ENCODE measurements at places on chromosomes 16 and 17.

GRCh38 chr17:1142561-1142971, 37.2 kb downstream of the ABR start:
- no peak for DNase-seq

DNA sequence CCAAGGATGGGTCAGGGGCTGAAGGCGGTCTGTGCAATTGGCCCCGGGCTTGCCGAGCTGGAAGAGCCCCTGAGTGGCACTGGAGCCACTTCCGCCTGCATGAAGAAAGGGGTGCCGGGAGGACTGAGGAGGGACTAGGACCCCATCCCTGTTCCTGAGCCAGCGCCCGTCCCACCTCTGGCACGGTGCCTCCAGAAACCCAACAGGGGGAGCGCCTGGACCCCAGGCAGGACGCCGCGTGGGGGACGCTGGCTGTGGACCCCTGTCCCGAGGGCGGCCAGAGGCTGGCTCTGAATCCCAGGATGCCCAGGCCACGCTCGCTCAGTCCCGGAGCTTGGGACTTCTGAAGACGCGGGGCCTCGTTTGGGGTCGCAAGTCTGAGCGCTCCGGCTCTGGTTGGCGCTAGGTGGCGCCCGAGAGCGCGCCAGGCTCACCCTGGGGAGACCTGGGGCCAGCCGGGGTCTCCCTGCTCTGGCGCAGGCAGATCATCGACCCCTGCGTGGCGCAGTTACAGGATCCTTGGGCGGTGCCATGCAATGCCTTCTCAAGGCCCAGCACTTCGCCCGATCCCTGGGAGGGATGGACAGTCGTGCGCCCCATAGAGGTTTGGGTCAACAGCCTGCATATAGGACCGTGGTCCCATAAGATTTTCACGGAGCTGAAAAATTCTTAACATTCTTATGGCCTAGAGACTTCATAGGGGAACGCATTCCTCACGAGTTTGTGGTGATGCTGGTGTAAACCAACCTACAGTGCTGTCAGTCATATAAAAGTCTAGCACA, 58.5 kb upstream of the CREBBP start:
- DNase-seq = no peak

DNA sequence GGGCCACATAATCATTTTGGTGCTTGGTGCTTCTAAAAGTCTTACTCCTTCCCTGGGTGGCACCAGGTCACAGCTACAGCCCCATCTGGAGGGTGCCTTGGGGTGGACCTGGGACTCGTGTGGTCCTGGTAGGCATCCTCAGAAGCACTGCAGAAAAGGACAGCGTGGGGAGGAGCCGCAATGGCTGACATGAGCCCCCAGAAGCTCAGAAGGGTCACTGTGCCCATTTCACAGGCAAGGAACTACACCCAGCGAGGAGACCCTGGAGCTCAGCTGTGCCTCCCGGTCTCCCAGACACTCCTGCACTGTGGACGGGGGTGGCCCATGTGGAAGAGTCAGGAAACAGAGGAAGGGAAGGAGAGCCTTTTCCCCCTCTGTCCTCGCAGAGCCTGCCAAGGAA, 26.4 kb downstream of the C17orf100 start:
- no peak for DNase-seq

GRCh38 chr17:7046127-7046724, 2.3 kb upstream of the SLC16A11 start:
- DNase-seq = peak; percentile 73

DNA sequence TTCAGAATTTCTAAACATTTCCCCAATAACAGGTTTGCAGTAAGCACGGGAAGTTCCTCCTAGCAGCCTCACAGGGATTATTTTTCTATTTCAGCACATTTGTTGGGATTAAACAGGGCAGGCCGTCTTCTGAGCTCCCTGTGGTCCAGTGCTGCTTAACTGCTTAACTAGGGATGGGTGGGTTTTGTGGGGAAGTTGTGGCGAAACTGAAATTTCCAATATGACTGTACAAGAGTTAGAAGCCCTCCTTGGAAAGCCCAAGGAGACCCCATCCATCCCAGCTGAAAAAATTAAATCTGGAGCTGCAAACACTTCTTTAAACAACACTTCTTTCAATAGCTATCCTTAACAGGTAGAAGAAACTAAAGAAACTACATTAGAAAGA, 22.2 kb downstream of the FAM117A start:
- DNase-seq = no peak

GRCh38 chr16:84999200-84999599, 12.1 kb downstream of the ZDHHC7 start:
- DNase-seq = no peak

GRCh38 chr17:38592487-38592886, 13.3 kb downstream of the SRCIN1 start:
- DNase-seq = no peak

- no peak for DNase-seq
Measured at GRCh38 chr16:13945744-13946485, 26.0 kb downstream of the ERCC4 start.

DNA sequence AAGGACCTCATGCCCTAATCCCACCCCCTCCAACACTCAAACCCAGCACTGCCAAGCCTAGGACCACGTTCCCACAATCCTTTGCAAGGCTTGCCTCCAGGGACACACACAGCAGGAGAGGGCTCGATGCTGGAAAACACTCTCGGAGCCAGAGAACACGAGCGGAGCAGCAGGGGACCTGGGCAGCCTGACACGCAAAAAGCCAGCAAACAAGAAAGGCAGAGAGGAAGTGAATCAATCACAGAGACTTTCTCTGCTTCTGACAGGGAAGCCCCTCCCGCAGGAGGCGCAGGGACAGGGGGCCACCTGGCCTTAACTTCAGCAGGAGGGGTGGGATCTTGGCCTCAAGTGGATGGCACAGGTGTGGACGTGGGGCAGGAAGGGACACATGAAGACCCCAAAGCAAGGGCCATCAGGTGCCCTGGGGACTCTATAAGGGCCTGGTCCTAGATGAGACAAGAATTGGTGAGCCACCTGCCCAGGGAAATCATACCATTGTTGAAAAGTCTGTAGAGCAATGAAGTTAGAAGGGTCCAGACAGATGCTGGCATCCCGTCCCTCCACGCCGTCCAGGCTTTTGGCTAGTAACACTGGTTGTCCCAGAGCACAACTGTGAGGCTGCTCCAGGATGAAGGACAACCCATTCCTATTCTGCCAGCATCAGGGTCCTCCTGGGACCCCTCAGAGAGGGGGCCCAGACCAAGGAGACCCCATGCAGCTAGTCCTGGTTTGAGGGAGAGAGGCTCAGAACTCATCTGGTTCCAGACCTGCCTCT, 2.2 kb downstream of the SDK2 start:
- no peak for DNase-seq

DNA sequence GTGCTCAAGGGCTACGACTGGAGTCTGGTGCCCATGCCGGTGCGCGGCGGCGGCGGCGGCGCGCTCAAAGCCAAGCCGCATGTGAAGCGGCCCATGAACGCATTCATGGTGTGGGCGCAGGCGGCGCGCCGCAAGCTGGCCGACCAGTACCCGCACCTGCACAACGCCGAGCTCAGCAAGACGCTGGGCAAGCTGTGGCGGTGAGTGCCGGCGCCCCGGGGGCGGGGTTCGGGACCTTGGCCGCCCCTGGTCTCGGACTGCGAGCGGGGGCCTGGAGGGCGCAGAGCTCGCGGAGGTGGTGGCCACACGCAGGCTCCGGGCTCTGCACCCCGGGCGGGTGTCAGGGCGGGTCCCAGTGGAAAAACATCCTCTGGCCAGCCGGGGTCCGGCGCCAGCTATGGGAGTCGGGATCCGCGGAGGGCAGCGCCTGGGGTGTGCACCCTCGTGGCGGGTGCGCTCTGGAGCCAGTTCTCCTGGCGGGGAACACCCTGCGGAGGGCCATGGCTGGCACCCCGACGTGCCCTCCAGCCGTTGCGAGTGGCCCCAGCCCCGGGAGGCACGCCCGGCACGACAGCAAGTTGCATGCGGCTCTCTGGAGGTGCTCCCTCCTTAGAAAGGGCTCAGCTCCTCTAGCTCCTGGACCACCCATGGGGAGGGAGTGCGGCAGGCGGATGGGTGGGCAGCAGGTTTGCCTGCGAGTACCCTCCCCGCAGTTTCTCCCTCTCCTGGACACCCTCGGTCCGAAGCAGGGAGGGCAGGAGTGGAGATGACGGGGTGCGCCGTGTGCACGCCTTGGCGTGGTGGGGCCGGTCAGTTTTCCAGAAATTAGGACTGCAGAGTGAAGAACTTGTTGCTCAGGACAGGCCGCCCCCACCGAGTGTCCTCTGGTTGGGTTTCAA, 824 bp downstream of the SOX8 start:
- DNase-seq = no peak

DNA sequence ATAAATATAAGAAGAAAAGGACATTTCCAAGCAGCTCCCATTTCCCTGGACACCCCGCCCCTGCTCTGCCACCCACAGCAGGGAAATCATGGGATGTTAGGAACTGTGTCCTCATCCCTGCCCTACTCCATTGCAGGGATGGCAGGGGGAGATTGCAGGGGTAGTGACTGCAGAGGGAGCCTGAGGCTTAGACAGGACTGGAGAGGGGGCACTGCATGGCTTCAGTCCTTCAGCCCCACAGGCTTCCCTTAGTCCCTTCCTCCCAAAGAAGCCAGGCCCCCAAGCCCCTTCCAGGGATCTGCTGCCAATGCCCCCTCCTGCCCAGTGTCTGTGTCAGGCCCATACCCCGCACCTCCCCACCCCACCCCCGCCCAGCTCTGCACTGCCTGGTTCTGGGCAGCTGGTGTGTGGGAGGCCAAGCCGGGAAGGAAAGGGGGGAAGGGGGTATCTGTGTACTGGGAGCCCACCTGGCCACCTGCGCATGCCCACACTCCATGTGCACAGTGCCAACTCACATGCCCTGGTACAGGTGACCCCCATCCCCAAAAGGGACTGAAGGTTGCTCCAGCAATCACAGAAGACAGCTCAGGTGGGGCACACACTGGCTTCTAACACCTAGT, 3.3 kb downstream of the RUNDC3A start:
- no peak for DNase-seq

DNA sequence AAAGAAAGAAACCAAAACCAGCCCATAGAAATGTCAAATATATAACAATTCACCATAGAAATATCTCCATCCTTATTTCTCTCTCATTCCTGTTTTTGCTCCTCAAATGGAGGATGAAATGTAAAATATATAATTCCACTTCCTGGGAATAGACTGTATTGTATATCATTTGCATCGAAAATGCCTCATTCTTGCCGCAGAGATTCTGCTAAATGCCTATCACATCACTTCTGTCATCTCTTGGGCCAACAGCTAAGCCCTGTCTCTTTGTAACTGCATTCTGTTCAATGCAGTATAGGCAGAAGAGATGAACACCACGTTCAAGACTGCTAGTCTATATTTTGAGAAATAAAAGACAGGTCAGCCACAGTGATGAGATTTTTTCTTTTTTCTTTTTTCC, 956.3 kb upstream of the SOX9 start:
- DNase-seq = no peak

DNA sequence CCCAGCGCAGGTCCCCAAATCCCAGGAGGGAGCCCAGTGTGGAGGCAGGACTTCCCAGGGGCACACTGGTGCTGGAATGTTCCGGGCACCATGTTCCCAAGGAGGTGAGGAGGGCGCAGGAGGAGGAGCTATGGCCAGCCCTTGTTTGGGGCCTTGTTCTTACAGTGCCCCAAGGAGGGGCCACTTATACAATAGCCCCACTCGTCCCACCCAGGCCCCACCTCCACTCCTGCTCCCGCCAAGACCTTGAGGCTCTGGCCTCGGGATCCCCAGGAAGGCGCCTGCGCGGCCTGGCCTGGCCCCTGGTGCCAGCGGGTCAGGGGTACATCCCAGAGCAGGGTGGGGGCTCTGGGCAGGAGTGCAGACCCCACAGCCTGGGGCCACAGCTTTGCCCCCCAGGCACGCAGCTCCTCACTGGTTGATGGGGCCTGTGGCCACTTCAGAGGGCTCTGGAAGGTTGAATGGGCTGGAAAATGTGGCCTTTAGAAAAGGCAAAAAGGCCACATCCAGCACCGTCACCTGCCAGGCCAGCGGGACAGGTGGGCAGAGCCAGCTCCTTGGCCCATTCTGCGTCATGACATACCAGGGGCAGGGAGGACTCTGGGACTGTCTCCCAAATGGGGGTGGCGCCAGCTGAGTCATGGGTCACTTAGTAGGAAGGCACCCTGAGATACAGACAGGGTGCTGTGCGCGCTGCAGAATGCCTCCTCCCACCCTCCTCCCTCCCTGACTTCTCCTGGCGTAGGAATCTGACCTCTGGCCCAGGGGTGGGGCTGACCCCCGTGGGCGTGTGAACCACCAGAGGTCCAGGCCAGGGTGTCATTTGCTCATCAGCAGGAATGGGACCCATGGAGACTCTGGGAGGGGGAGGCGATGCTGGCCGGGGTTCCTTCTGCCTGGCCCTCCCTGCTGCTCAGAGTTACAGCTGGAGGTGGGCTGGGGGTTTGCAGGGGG, 32.3 kb upstream of the PVALEF start:
- no peak for DNase-seq

DNA sequence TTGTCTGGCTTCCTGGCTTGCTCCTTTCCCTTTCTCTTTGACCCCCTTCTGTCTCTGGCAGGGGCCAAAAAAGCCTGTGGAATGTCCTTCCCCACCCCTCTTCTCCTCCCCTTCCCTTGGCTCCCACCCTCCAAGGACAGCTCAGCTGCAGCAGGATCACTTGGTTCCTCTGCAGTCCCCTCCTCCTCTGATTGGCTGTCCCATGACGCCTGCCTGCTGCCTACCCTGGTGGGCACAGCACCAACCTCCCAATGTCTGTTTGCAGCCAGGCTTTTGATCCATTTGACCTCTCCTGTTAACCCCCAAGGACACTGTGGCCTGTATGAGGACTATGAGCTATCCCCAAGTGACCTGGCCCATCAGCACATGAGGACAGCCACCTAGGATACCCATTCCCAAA, 14.8 kb upstream of the MTMR4 start:
- no peak for DNase-seq

- no peak for DNase-seq
Measured at GRCh38 chr16:82750068-82750467, 123.3 kb downstream of the CDH13 start.

DNA sequence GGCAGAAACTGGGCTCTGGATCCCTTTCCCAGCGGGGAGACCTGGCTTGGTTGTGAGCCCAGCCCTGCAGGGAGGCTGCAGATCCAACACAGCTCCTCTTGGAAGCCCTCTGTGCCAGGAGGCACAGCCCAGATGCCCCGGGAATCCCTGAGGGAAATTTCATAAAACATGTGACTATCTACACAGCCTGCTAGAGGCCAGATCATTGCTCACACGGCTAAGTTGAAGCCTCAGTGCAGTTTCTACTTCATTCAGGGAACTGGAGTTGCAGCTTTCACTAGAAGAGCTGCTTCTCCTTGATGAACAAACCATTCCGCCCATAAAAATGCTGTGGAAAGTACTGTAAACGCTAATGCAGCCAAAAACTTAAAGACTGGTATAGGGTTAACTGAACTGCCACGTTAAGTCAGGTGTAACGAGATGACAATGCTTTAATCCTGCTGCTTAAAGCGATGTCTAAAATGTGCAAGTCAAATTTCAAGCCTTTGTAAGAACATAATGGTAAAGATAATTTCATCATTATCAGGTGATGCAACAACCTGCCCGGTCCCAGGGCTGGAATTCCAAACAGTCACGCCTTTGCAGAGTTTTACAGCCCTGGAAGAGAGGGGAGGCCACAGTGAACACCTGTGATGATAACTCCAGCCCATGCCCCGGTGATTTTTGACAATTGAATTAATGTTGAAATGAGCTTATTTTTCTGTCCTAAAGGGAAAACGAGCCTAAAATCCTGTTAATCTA, 172.5 kb downstream of the ZFHX3 start:
- no peak for DNase-seq

GRCh38 chr17:28774206-28774605, 30.4 kb downstream of the TRAF4 start:
- no peak for DNase-seq

GRCh38 chr17:12744298-12744697, 45.0 kb upstream of the ARHGAP44 start:
- DNase-seq = no peak
